ENCODE measurements at places on chromosomes 4 and X.

DNA sequence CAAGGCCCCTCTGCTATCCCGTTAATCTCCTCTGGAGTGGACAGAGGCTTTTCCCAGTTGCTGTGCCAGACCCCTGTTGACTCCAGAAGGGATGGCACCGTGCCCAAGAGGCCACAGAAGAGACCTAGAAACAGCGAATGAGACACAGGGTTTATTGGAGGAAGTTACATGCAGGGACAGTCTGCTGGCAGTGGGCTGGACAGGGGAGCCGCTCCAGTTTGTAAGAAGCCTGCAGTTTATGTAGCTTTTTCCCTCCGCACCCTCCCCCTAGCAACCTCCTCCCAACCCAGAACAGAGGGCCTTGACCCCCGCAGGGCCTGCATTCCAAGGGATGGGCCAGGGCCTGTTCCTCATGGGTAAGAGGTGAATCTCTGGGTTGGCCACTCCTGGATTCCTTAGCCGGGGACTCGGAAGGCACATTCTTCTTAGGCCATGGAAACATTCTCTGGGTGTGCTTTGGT is 216.8 kb upstream of the PSAPL1 start:
- H3K4me1 ChIP-seq: peaks cover 72% of the 10 kb centered on the region
- DNase-seq: no peak
- peaks cover 3% of the 10 kb centered on the region for H3K27me3 ChIP-seq

DNA sequence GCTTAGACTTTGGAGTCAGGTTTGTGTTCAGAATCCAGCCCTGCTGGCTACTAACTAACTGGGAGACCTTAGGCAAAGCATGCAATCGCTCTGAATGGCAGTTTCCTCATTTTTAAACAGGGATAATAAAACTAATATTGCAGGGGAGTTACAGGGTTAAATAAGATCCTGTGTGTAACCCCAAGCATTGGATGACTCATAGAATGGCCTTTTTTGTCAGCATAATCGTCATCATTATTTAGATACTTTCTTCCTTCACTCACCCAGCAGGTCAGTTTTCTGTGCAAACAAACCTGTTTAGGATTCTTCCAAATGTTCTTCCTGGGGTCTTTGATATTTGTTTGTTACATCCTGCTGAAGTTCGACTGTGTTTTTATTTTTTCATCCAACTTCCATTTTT is 208.2 kb downstream of the EVC2 start:
- H3K27me3 ChIP-seq: no peaks in the 10 kb centered on the region
- no peak overlapping the region for H3K27ac ChIP-seq
- no peaks in the 10 kb centered on the region for H3K36me3 ChIP-seq
- no peaks in the 10 kb centered on the region for H3K4me1 ChIP-seq

DNA sequence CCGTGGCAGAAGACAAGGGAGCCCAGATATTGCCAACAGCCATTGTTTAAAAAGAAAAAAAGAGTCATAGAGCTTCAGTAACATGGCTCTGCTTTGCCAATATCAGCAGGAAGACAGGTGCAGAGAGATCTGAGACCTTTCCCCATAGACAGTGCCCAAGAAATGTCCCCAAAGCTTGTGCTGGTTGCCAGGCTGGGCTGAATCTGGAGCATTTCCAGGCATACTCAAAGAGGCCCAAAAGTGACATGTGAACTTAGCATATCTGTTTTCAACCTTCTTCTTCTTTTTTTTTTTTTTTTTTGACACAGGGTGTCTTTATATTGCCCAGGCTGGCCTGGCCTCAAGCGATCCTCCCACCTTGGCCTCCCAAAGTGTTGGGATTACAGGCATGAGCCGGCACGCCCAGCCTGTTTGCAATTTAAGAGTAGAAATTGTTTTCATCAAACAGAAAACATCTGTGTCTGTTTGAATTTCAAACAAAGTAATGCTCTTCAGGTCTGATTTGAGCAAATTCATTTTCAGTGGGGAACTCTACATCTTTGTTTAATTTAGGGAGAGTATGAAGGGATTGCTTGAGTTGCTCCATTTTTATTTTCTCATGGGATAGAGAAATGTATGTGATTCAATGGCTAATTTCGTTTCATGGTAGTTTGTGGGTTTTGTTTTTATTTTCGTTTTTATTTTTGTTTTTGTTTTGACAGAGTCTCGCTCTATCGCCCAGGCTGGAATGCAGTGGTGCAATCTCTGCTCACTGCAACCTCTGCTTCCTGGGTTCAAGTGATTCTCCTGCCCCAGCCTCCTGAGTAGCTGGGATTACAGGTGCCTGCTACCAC is 56.6 kb upstream of the RBM47 start:
- H3K36me3 ChIP-seq: peaks cover 4% of the 10 kb centered on the region
- peaks cover 21% of the 10 kb centered on the region for H3K4me1 ChIP-seq
- no peak overlapping the region for H3K27ac ChIP-seq
- H3K4me3 ChIP-seq: no peak overlapping the region
- no peak for DNase-seq

- H3K27ac ChIP-seq: no peak overlapping the region
- no peak for DNase-seq
- no peaks in the 10 kb centered on the region for H3K27me3 ChIP-seq
- H3K4me3 ChIP-seq: no peak overlapping the region
- peaks cover 45% of the 10 kb centered on the region for H3K36me3 ChIP-seq
- H3K4me1 ChIP-seq: peaks cover 55% of the 10 kb centered on the region
These were observed 24.4 kb downstream of the RELL1 start for GRCh38 chr4:37661772-37662171.

- no peak overlapping the region for H3K27ac ChIP-seq
- H3K36me3 ChIP-seq: no peaks in the 10 kb centered on the region
- no peak for DNase-seq
- H3K4me3 ChIP-seq: no peak overlapping the region
- no peaks in the 10 kb centered on the region for H3K27me3 ChIP-seq
- no peaks in the 10 kb centered on the region for H3K4me1 ChIP-seq
These were observed 129.2 kb downstream of the NR3C2 start for GRCh38 chr4:148312956-148313490.

Measured in activated CD4-positive, alpha-beta memory T cell treated with anti-CD3 and anti-CD28 coated beads, Interleukin-2, amount 10 ng/mL, durations not matched to agents 7 days and 5 days (primary cell).